ENCODE measurements at places on chromosomes 4 and X.

DNA sequence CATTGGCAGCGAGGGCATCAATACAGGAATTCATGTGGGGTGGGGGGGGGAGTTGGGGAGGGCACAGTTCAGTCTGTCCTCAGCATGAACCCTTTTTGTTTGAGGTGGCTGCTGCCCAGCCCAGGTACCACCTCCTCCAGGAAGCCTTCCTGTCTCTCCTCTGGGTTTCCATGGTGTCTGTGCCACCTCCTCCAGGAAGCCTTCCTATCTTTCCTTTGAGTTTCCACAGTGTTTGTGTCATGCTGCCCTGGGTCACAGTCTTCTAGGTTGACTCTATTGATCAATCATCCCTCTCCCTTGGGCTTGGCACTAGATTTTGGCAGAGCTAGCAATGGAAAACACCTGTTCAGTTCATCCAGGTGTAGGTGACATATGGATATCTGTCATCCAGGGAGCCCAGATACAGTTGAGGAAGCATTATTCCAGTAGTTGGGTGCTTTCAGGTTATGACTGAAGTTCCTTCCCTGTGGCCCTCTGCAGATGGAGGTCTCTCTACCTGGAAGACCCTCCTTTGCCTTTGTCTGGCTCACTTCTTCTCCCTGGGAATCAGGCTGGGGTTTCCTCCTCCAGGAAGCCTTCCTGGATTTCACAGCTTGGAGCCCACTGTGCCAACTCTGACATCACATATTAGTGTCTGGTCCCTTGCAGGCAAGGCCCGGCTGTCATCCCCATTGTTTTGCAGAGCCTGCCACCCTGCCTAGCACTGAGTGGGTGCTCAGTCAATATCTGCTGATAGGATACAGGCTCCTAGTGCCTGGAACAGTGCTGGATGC, 96.6 kb downstream of the SORCS2 start:
- DNase-seq, result no peak
- no peaks in the 10 kb centered on the region for H3K27me3 ChIP-seq
- H3K4me1 ChIP-seq, result no peaks in the 10 kb centered on the region
- no peak overlapping the region for H3K27ac ChIP-seq

GRCh38 chr4:128385683-128386304, 98.2 kb upstream of the PGRMC2 start:
- H3K4me3 ChIP-seq, result no peak overlapping the region
- no peak overlapping the region for H3K27ac ChIP-seq
- H3K36me3 ChIP-seq, result no peaks in the 10 kb centered on the region
- DNase-seq, result no peak
- no peaks in the 10 kb centered on the region for H3K27me3 ChIP-seq
- no peaks in the 10 kb centered on the region for H3K4me1 ChIP-seq

DNA sequence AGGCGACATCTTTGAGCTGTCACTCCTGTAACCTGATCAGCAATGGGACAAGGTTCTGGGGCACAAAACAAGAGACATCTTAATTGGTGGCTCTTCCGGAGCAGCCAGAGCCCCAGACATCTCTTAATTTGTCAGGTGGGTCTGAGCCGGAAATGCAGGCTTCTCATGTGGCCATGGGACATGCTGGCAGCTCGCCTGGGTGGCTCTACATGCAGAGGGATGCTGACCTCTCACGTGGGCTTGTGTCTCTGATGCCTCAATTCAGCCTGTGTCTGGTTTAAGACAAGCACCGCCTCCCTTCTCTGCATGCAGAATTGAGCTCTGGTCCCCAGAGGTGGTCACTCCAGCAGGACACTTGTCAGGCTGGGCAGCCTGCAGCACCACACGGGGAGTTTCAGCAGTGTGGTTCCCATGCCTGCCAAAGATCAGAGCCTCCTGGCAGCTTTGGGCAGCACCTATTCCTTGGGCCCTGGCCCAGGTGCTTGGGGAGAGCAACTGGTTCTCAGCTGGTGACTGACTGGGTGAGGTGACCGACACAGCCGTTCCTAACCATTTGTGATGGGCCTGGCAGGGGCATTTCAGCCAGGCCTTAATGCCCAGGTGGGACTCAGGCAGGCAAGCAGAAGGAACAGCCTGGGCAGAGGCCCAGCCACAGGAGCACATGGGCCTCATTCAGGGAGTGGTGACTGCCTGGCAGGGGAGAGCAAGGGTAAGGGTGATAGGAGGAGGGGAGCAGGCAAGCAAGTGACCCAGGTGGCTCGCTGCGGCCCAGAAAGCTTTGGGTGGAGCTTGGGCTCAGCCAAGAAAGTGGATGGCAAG, 53.4 kb downstream of the HMX1 start:
- H3K4me1 ChIP-seq, result no peaks in the 10 kb centered on the region
- no peak overlapping the region for H3K4me3 ChIP-seq
- no peaks in the 10 kb centered on the region for H3K27me3 ChIP-seq

DNA sequence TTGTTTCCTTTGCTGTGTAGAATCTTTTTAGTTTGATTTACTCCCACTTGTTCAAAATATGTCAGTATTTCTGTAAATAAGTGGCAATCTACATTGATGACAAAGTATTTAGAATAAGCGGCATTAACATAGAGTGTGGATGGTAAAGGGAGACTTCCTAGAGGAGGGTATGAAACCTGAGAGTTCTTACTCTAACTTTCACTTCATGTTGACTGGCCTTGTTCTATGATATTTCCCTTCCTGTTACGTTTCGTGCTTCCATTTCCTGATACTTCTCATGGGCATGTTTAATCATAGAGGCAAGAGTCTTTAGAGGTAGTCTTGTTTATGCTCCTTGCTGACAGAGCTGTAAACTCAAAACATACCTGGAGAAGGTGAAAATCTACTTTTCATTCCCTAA, 408.9 kb downstream of the GLUD2 start:
- no peaks in the 10 kb centered on the region for H3K27me3 ChIP-seq
- H3K4me1 ChIP-seq, result no peaks in the 10 kb centered on the region
- no peak for DNase-seq
- H3K27ac ChIP-seq, result no peak overlapping the region

DNA sequence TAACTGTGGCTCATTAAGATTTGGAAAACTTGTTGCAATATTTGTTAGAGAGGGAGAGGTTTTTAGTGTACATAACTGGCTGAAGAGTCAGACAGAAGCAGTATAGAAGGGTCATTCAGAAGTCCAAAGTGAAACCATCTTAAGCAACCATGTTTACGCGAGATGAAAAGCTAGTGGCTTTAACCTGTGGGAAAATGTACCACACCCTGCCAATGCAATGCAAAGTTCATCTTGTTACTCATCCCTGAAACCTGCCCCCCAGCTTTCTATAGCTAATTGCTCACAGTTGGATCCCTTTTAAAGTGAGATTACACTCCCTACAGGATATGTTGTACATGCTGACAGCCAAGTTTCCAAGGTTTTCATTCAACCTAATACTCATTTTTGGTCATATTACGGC, 96.7 kb upstream of the RAPGEF2 start:
- H3K4me3 ChIP-seq, result no peak overlapping the region
- H3K4me1 ChIP-seq, result peaks cover 8% of the 10 kb centered on the region
- H3K27me3 ChIP-seq, result peaks cover 6% of the 10 kb centered on the region
- DNase-seq, result no peak
- H3K36me3 ChIP-seq, result no peaks in the 10 kb centered on the region

Data from activated T-helper 1 cell treated with anti-CD3 and anti-CD28 coated beads, Interleukin-12 subunit alpha, Interleukin-12 subunit beta, Interleukin-2, Interleukin-4 antibody, amounts not matched to agents 30 ng/mL and 10 ng/mL and 1 ng/mL, durations not matched to agents 14 hours and 24 hours and 36 hours (primary cell).